ENCODE measurements at places on chromosomes 4 and X. TPM values are rescaled to one million over a fixed set of nuclear protein-coding genes. Genes with fewer than 3 reads are reported as not detected.

Gene ARHGEF38
- polyA plus RNA-seq = 1.3 TPM

Gene SH3RF1
- 19.8 TPM for polyA plus RNA-seq

- H3K4me1 ChIP-seq = no peaks in the 10 kb centered on the region
- no peak overlapping the region for H3K27ac ChIP-seq
- DNase-seq = no peak
- no peaks in the 10 kb centered on the region for H3K27me3 ChIP-seq
- H3K36me3 ChIP-seq = no peaks in the 10 kb centered on the region
Measured at GRCh38 chrX:12197030-12197429, 58.8 kb downstream of the FRMPD4 start.

DNA sequence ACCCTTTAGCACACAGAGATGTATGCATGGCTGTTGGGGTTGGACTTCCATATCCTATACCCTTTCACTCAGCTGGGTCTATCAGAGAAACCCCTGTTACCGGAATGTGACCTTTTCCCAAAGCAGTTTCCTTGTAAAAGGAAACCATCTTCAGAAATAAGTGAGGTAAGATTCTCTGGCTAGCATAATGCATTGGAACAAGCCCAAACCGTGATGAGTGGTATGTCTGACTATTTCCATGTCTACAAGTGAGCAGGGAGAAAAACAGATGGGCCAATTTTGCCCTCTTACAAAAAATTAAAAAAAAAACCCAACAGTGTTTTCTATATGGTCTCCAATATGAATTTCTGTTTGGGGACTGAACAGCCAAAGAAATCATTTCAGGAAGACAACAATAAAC lies 283.9 kb downstream of the SMARCA1 start:
- H3K4me3 ChIP-seq = no peak overlapping the region
- no peaks in the 10 kb centered on the region for H3K27me3 ChIP-seq
- no peak overlapping the region for H3K27ac ChIP-seq
- DNase-seq = no peak

GRCh38 chr4:79864500-79865200 lies 208.4 kb downstream of the ANTXR2 start:
- H3K27ac ChIP-seq = no peak overlapping the region
- no peak overlapping the region for H3K4me3 ChIP-seq
- no peaks in the 10 kb centered on the region for H3K4me1 ChIP-seq
- H3K27me3 ChIP-seq = no peaks in the 10 kb centered on the region
- peak; percentile 53 for DNase-seq

Gene NSUN7
- 6.8 TPM for polyA plus RNA-seq

- H3K4me3 ChIP-seq = no peak overlapping the region
- no peaks in the 10 kb centered on the region for H3K27me3 ChIP-seq
- H3K4me1 ChIP-seq = no peaks in the 10 kb centered on the region
Measured at GRCh38 chr4:15918484-15919129, 19.9 kb downstream of the FGFBP1 start.

- peaks cover 25% of the 10 kb centered on the region for H3K4me1 ChIP-seq
- DNase-seq = peak; percentile 28
- peaks cover 7% of the 10 kb centered on the region for H3K27me3 ChIP-seq
- peak overlapping the region; percentile 40 for H3K27ac ChIP-seq
- H3K36me3 ChIP-seq = peaks cover 5% of the 10 kb centered on the region
Measured at GRCh38 chrX:18886344-18887161, 97.4 kb downstream of the PHKA2 start.

- no peak overlapping the region for H3K27ac ChIP-seq
- DNase-seq = no peak
- H3K4me3 ChIP-seq = no peak overlapping the region
- H3K27me3 ChIP-seq = no peaks in the 10 kb centered on the region
- no peaks in the 10 kb centered on the region for H3K4me1 ChIP-seq
Measured at GRCh38 chr4:5381961-5382441, 326.4 kb downstream of the EVC2 start.

DNA sequence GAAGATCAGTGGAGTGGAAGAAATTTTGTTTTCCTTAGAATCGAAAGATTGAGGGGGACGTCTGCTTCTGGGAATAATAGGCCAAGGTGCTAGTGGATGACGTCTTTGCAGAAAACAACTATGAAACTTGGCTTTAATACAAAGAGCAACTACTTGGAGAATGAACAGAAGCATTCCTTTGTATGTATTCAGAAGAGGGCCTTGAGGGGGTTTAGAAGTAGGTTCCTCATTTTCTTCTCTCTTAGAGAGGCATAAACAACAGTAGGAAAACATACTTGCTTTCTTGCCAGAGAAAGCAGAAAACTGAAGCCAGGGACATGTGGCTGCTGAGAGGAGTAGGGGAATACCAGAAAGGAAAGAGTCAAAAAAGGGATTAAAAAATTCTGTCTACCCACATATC lies 167.8 kb downstream of the ZNF330 start:
- no peaks in the 10 kb centered on the region for H3K36me3 ChIP-seq
- H3K4me3 ChIP-seq = no peak overlapping the region
- no peaks in the 10 kb centered on the region for H3K4me1 ChIP-seq
- DNase-seq = no peak
- H3K27ac ChIP-seq = no peak overlapping the region
- H3K27me3 ChIP-seq = no peaks in the 10 kb centered on the region

GRCh38 chr4:170198747-170199146 lies 109.0 kb upstream of the AADAT start:
- DNase-seq = peak; percentile 87
- no peaks in the 10 kb centered on the region for H3K4me1 ChIP-seq
- no peak overlapping the region for H3K27ac ChIP-seq
- no peaks in the 10 kb centered on the region for H3K27me3 ChIP-seq
- no peaks in the 10 kb centered on the region for H3K36me3 ChIP-seq
- H3K4me3 ChIP-seq = no peak overlapping the region

- H3K27me3 ChIP-seq = no peaks in the 10 kb centered on the region
- H3K27ac ChIP-seq = no peak overlapping the region
- no peak overlapping the region for H3K4me3 ChIP-seq
Measured at GRCh38 chr4:142091691-142092182, 455.4 kb downstream of the IL15 start.

Gene TMPRSS11E
- polyA plus RNA-seq = not detected

DNA sequence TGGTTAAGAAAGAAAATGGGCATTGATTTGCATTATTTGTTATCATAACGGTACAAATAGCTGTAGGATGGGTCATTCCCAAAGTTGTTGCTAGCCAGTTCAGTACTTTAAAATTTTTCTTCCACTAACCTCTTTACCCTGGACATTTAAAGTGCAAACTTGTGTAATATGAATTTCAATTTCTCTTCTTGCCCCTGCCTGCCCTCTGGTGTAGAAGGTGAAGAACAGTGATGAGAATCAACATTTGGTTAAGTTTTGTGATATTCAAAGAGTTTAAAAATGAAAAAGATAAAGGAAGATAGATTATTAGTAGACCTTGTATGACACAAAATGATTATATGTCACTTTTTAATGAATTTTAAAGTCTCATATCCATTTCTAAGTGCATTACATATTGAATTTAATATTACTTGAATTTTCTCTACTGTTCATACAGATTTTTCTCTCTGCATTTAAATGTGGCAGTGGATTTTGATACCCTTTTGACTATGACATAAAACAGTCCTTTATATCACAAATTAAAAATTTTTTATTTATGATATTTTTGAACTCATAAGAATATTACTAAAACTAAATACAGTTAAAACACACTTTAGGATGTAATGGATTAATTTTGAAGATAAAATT lies 337.7 kb downstream of the BMPR1B start:
- H3K36me3 ChIP-seq = no peaks in the 10 kb centered on the region
- DNase-seq = no peak
- no peak overlapping the region for H3K4me3 ChIP-seq
- H3K27me3 ChIP-seq = no peaks in the 10 kb centered on the region
- H3K27ac ChIP-seq = no peak overlapping the region

Gene F8A2
- not detected for polyA plus RNA-seq

All from spinal cord (tissue), 10 donors.